Foreskin fibroblast (primary cell): ENCODE measurements at places on chromosomes 2 and 18.

DNA sequence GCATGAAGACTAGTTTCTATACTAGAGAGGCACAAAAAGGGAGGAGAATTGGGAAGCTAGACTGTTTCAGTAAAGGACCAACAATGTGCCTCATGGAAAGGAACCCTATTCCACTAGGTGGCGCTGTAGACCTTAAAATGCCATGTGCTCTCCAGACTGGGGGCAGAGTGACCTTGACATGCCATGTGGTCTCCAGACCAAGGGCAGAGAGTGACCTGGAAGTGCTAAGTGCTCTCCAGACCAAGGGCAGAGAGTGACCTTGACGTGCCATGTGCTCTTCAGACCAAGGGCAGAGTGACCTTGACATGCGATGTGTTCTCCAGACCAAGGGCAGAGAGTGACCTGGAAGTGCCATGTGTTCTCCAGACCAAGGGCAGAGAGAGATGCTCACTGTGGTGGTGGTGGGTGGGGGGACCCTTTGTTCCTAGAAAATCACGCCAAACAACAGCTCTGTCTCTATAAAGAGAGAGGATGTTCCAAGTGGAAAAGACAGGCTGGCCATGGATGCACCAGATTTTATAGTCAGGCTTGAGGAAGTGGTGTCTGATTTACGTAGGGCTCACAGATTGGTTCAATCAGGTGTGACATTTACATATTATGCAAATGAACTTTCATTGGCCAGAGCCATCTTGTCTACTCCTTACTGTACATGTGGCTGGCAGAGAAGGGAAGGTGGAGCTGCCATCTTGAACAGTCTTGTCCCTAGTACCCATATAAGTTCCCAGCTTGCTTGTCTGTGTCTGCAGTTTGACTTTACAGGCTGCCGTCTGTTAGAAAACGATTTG, 344.0 kb upstream of the DDX18 start:
- DNase-seq = no peak

DNA sequence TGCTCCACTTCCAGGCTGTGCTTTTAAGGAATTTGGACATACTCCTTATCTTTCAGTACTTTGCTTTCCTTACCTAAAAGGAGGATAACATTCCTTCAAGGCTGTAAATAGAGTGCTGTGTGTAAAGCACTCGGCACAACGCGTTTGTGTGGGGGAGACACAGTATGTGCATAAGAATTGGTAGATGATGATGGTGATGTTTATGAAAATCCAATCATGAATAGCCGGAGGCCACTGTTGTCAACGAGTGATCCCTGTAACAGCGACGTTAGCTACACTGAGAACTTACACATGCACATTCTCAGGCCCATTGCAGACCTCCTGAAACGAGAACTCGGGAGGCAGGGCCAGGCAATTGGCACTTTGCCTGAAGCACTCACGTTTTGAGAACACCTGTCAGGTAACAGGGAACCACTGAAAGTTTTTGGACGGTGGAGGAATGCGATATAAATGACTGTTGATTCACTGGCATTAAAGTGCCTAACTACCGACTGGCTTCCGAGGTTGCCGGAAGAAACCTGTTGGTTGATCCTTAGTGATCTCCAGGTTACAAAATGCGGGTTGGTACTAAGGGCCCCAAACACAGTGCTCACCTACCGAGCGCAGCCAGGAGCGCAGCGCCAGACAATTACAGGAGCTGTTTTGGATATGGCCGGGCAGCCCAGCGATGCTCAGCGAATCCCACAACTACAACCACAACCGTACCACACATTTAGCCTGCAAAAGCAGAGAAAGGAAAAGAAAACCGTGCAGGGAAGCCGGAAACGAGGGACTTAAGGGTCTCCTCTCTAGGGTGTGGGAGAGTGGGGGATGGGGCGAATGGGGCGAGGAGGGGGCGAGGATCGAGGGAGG, 1.0 kb upstream of the MAP4K4 start:
- DNase-seq = peak; percentile 55

GRCh38 chr2:121021685-121022084, 263.3 kb downstream of the TFCP2L1 start:
- DNase-seq = no peak

DNA sequence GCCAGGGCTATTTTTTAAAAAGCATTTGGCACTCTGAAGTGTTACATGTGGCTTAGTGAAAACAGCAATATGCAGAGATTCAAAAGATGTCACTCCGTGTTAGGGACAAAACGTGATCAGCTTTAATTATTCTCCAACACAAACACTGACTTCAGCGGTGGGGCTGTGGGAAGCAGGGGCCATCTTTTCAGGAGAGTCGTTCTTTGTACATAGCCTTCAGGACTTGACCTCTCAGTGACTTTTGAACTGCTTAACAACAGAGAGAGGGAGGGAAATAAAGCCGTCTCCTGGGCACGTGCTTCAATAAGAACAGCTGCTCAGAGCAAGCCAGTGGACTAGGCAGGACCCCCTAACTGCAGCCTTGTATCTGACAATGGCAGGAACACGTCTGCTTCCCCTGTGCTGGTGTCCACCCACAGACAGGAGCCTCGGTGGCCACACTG, 95.0 kb upstream of the HDAC4 start:
- no peak for DNase-seq

- no peak for DNase-seq
These were observed 37.9 kb downstream of the B4GALT6 start for GRCh38 chr18:31646332-31647126.

DNA sequence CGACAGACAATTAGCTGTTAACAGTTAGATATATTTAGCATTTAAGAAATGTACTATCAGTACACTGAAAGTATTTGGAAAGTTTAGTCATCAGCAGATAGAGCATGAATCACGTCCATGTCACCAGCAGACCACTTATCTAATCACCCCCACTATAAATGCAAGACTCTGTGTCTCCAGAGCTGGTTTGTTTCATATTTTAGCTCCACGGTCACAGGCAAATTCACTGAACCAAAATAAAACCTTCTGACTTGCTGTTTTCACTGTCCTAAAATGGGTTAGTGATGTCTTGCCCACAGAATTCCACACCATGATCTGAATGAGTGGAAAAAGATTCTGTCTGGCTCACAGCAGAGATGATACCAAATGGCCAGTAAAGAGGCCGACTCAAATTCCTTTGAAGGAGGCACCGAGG, 64.9 kb downstream of the CDH2 start:
- DNase-seq = peak; percentile 70

GRCh38 chr2:221120643-221121042, 451.5 kb downstream of the EPHA4 start:
- no peak for DNase-seq
